NCI-H1436 treated with DMSO at 0.1 percent for 48 hours (cell line): ENCODE measurements at places on chromosomes 7 and 10.

DNA sequence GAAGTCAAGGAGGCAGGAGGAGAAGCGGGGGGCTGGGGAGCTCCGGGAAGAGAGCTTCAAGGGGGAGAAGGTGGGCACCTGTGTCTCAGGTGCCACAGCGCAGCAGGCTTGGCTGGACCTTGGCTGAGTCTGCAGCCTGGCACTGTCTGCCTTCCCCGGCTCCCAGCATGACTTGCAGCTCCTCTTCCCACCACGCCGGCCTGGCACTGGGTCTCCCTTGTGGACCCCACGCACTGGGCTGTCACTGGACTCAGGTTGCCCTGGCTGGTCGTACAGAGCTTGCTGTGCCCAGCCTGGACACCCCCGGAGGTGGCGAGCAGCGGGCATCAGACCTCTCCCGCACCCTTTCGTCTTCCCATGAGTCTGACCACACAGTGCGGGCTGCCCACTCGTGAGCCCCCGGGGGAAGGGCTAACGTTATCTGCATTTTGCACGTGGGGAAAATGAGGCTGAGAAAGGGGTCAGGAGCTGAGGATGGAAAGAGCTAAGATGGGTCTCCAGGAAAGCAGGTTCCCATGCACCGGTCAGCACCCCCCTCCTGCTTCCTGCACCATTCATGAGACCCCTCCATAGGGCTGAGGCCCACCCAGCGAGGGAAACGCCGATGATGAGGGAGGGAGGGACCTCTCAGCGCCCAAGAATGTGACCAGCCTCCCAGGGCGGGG is 40.3 kb upstream of the PSMG3 start:
- DNase-seq: no peak

- DNase-seq: no peak
These were observed 179.3 kb downstream of the ARHGAP12 start for GRCh38 chr10:31749301-31749700.

GRCh38 chr10:89692416-89692815 is 9.0 kb upstream of the KIF20B start:
- no peak for DNase-seq

DNA sequence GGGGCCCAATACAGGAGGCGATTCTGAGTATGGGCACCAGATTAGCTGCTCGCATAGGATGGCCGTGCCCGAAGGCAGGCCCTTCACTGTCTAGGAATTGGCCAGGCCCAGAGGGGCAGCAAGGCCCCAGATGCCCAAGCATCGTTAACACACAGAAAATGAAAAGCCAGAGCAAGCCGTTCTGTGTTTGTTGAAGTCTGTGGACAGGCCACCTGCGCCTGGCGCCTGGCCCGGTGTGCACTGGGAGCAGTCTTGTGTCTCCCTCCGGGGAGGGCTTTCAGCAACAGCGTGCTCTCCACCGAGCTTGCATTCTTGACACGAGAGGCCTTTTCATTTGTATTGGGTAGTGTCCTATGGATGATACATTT is 34.5 kb upstream of the TTYH3 start:
- DNase-seq: no peak

- no peak for DNase-seq
These were observed 111.5 kb downstream of the CCNY start for GRCh38 chr10:35447693-35448407.

DNA sequence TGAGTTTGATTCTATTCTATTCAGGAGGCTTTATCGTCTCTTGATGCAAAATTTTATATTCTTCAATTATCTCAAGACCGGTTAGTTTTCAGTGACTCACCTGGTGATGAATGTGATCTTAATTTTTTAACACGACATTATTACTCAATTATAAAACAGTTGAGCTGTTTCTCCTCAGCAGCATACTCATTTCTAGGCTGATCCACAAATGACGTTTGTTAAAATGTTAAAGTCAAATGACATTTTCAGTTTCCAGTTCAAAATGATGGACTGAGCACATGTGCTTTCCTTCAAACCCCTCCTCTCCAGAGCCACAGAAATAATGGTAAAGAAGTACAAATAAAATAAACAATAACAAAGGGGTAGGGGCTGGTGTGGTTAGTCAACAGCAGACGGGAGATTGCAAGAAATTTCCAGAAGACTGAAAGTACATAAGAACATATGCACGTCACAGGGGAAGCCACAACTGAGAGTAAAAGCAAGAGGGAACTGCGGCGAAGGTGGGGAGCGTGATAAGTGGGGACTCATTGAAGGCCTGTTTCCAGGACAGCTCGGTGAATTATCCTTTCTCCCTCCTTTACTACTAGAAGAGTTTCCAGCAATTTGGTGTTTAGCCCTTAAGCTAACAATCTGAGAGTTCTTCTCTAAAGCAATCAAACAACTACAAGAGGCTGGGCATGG is 10.9 kb downstream of the MACROH2A2 start:
- no peak for DNase-seq

- DNase-seq: no peak
These were observed 44.4 kb upstream of the GAD2 start for GRCh38 chr10:26172131-26172530.

DNA sequence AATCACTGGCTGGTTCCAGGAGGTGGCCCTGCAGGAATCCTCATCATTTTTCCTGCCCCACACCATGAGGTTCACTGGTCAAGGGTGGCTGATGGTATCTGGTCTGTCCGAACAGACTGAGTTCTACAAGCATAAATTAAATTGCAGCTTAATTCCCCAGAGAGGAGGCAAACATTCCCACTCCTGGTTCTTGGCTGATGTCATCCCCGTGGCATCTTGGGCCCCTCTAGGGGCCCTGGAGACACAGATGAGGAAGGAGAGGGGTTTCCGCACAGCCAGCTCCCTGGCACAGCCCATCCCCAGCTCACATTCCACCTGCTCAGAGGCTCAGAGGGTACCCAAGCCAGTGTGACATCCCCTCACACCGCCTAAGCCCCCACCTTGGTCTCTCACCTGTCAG is 5.3 kb upstream of the KLRG2 start:
- no peak for DNase-seq

DNA sequence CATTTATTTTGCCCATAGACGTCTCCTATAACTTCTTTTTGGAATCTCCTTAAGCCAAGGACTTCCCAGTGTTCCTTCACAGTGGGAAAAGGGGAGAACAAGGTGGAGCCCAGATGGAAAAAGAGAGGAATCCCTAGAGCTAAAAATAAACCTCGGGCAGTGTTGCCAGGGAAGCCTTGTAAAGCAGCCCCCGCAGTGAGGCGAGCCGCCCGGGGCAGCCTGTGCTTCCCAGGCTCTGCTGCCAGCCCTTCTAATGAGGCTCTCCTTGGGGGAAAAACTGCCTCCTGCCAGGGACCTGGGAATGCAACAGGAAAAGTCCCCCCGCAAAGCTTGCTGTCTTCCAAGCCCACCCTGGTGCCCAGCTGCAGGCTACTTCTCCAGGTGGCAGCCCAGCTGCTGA is 71.7 kb downstream of the SH3PXD2A start:
- no peak for DNase-seq

GRCh38 chr10:71971311-71971731 is 7.1 kb downstream of the CHST3 start:
- DNase-seq: no peak

- no peak for DNase-seq
These were observed 154.0 kb downstream of the SGMS1 start for GRCh38 chr10:50469778-50470193.

GRCh38 chr7:116994611-116995010 is 41.3 kb downstream of the ST7 start:
- no peak for DNase-seq

GRCh38 chr7:17674166-17674942 is 265.9 kb downstream of the SNX13 start:
- DNase-seq: no peak
